Activated CD4-positive, alpha-beta T cell treated with anti-CD3 and anti-CD28 coated beads for 36 hours (primary cell): ENCODE measurements at places on chromosomes 2 and 18. TPM values are rescaled to one million over a fixed set of nuclear protein-coding genes. Genes with fewer than 3 reads are reported as not detected.

The OBSL1 gene
- total RNA-seq, result 1.9 TPM

The FHOD3 gene
- not detected for total RNA-seq

DNA sequence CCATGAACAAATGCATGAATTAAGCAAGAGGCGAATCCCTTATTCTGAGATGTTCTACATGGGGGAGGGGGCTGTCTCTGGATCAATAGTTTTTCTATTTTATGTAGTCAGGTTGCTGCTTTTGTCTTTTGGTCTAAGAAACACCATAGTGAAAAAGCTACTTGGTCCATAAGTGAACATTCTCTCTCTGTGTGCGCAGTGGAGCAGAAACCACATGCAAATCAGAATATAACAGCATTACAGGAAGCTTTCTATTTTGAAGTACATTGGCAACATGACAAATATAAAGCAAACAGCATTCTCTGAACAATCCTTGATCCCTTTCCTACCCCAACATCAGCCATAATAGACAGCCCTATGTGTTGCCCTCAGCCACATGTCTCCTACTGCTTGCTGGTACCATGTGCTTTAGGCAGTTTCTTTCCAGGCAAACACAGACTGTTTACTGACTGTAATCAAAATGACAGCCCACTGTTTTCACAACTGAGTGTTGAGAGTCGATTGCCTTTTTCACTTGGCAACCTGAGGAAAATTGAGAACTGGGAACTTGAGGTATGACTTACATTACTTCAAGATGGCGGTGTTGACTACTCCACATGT is 10.6 kb downstream of the SCN3A start:
- H3K27ac ChIP-seq, result no peak overlapping the region
- no peak overlapping the region for H3K4me3 ChIP-seq
- no peak for DNase-seq
- H3K36me3 ChIP-seq, result no peaks in the 10 kb centered on the region
- no peaks in the 10 kb centered on the region for H3K27me3 ChIP-seq
- H3K4me1 ChIP-seq, result no peaks in the 10 kb centered on the region

- peak; percentile 63 for DNase-seq
- peaks cover 74% of the 10 kb centered on the region for H3K4me1 ChIP-seq
- H3K27me3 ChIP-seq, result no peaks in the 10 kb centered on the region
- H3K36me3 ChIP-seq, result peaks cover 60% of the 10 kb centered on the region
- H3K4me3 ChIP-seq, result peak overlapping the region; percentile 89
Observed at GRCh38 chr2:219249203-219249980, 3.7 kb upstream of the TUBA4B start.

DNA sequence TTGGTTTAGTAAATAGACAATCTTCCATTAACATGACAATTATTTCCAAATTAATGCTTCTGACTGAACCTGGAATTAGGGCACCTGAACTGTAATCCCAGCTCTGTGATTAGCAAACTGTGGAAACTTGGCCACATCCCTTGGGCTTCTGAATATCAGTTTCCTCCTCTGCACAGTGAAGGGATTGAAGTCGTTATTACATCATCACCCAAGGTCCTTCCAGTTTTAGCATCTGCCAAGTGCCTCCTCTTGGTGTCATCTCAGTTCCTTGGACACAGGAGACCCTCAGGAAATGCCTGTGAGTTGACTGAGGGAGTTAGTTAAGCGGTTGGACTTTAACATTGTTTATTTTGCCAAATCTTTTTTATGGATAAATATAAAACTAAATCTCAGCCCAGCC is 64.8 kb downstream of the MOGAT1 start:
- H3K4me3 ChIP-seq, result no peak overlapping the region
- no peak overlapping the region for H3K27ac ChIP-seq
- peaks cover 3% of the 10 kb centered on the region for H3K4me1 ChIP-seq
- H3K36me3 ChIP-seq, result no peaks in the 10 kb centered on the region
- peaks cover 17% of the 10 kb centered on the region for H3K27me3 ChIP-seq
